ENCODE measurements at places on chromosomes 2 and 18. TPM values are rescaled to one million over a fixed set of nuclear protein-coding genes. Genes with fewer than 3 reads are reported as not detected.

Gene ANO7
- 1.8 TPM for total RNA-seq

DNA sequence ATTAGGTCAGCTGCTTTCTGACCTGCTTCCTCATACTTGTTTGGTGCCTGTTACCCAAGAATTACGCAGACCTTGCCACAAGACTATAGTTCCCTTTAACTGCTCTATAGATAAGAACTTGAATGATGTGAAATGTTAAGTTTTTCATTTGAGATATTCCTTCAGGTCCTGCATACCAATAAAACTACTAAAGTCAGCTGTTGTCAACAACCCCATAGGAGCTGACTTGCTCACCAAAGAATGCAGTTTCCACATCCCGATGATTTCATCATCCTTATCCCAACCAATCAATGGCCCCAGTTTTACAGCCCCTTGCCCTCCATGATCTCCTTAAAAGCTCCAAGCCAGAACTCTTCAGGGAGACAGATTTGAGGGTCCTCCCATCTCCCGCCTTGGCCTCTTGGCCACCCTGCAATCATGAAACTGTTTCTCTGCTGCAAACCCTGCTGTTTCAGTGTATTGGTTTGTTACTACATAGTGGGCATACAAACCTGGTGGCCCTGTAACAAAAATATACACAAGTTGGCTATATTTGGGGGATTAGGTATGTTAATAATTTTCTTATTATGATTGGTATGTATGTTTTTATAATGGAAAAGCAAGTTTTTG lies 396.3 kb upstream of the CHST9 start:
- H3K36me3 ChIP-seq: no peaks in the 10 kb centered on the region
- no peaks in the 10 kb centered on the region for H3K27me3 ChIP-seq
- no peak overlapping the region for H3K27ac ChIP-seq
- no peak for DNase-seq
- no peak overlapping the region for H3K4me3 ChIP-seq

- DNase-seq: no peak
- H3K4me1 ChIP-seq: no peaks in the 10 kb centered on the region
- H3K36me3 ChIP-seq: no peaks in the 10 kb centered on the region
Observed at GRCh38 chr2:63661076-63661475, 72.3 kb downstream of the MDH1 start.

Gene GPR75
- total RNA-seq: 5.8 TPM

Gene DYNAP
- total RNA-seq: not detected

DNA sequence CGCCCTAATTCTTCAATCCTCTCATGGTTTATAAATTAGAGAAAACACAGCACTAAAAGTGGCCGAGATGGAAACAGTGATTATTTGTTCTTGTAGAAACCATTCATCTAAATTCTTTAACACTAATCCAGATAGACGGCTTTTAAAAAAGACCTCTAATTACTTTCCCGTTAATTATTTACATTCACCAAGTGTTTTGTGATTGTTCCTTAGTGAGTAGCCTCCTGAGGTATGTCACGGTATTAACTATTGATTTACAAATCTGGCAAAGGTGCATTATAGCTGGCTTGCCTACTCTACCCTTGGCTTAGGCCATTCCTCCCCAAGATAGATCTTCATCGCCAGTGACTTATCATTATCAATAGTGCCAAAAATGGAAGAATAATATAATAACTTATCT lies 436.4 kb upstream of the ST6GAL2 start:
- no peak overlapping the region for H3K27ac ChIP-seq
- H3K27me3 ChIP-seq: no peaks in the 10 kb centered on the region
- H3K4me1 ChIP-seq: no peaks in the 10 kb centered on the region
- no peak for DNase-seq

- H3K27me3 ChIP-seq: no peaks in the 10 kb centered on the region
- H3K4me1 ChIP-seq: peaks cover 8% of the 10 kb centered on the region
- no peak overlapping the region for H3K4me3 ChIP-seq
- no peak overlapping the region for H3K27ac ChIP-seq
Observed at GRCh38 chr2:6932828-6933227, 15.6 kb downstream of the RNF144A start.

DNA sequence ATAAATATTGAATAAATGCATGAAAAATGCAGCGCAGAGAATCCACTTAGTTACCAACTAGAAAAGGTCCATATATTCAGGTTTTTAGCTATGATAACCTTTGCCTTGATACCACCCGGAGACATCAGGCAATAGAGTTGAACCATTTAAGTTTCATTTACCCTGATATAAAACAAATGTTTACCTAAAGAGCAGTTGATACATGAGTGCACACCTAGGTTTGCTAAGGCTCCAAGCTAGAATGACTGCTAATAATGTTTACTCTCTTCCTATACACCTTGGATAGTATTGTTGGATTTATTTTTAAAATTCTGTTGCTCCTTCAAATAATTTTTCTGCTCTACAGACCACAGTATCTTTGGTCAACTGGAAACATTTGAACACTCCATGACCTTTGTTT lies 1463.6 kb downstream of the LRP1B start:
- H3K36me3 ChIP-seq: no peaks in the 10 kb centered on the region
- no peak overlapping the region for H3K27ac ChIP-seq
- no peak overlapping the region for H3K4me3 ChIP-seq
- DNase-seq: no peak

- H3K27me3 ChIP-seq: no peaks in the 10 kb centered on the region
- H3K4me3 ChIP-seq: no peak overlapping the region
- DNase-seq: no peak
- H3K27ac ChIP-seq: no peak overlapping the region
- H3K36me3 ChIP-seq: no peaks in the 10 kb centered on the region
- H3K4me1 ChIP-seq: peaks cover 7% of the 10 kb centered on the region
Observed at GRCh38 chr2:168907940-168908662, 7.0 kb downstream of the G6PC2 start.

- no peak overlapping the region for H3K4me3 ChIP-seq
- H3K27me3 ChIP-seq: no peaks in the 10 kb centered on the region
- H3K4me1 ChIP-seq: peaks cover 29% of the 10 kb centered on the region
- H3K36me3 ChIP-seq: peaks cover 4% of the 10 kb centered on the region
- H3K27ac ChIP-seq: no peak overlapping the region
Observed at GRCh38 chr2:223826995-223827394, 10.4 kb downstream of the AP1S3 start.

DNA sequence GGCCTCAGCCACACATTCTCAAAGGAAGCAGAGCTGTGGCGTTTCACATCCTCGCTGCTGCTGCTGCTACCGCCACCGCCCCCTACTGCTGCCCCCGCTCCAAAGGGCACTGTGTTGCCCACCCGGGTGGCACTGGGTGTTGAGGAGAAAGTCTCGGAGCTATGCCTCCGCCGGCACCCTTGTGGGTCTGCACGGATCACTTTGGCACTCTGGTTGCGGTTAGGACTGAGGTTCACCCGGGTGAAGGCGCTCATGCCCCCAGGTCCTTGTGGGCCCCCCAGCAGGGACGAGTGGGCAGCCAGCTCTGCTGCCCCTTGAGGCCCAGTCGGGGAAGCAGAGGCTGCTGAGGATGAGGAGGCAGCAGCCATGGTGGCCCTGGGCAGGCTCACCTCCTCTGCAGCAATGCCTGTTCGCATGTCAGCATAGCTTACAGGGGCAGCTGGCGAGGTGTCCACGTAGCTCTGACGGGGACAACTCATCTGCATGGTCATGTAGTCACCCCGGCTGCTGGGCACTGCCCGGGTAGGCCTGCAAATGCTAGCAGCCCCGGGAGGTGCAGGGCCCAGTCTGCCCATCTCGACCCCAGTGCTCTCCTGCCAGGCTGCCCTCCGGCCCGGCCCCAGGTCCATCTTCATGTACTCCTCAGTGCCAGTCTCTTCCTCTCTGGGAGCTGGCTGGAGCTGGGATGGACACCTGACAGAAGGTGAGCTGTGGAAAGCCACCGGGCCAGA lies 4.2 kb downstream of the IRS1 start:
- H3K36me3 ChIP-seq: no peaks in the 10 kb centered on the region
- H3K4me3 ChIP-seq: no peak overlapping the region
- no peaks in the 10 kb centered on the region for H3K27me3 ChIP-seq
- H3K4me1 ChIP-seq: peaks cover 16% of the 10 kb centered on the region
- no peak overlapping the region for H3K27ac ChIP-seq

- H3K4me3 ChIP-seq: no peak overlapping the region
- H3K27me3 ChIP-seq: no peaks in the 10 kb centered on the region
- peaks cover 11% of the 10 kb centered on the region for H3K36me3 ChIP-seq
Observed at GRCh38 chr18:21763846-21764646, 23.5 kb downstream of the MIB1 start.

DNA sequence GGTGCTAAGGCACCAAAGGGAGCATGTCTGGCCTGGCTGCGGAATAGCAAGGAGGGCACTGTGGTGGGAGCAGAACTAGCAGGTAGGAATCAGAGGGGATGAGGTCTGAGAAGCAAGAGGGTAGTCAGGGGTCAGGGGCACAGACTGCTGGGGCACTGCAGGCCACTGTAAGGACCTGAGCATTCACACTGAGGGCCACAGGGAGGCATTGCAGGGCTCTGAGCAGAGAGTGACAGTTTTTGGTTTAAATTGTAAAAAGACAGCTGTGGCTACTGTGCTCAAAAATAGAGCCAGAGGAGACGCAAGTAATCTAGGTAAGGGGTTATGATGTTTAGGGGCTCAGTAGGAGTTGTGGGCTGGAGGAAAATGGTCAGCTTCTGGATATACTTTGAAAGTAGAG lies 41.5 kb downstream of the ARHGAP25 start:
- H3K36me3 ChIP-seq: peaks cover under 1% of the 10 kb centered on the region
- peaks cover 83% of the 10 kb centered on the region for H3K4me1 ChIP-seq
- peak overlapping the region; percentile 79 for H3K4me3 ChIP-seq
- H3K27me3 ChIP-seq: no peaks in the 10 kb centered on the region
- DNase-seq: no peak

DNA sequence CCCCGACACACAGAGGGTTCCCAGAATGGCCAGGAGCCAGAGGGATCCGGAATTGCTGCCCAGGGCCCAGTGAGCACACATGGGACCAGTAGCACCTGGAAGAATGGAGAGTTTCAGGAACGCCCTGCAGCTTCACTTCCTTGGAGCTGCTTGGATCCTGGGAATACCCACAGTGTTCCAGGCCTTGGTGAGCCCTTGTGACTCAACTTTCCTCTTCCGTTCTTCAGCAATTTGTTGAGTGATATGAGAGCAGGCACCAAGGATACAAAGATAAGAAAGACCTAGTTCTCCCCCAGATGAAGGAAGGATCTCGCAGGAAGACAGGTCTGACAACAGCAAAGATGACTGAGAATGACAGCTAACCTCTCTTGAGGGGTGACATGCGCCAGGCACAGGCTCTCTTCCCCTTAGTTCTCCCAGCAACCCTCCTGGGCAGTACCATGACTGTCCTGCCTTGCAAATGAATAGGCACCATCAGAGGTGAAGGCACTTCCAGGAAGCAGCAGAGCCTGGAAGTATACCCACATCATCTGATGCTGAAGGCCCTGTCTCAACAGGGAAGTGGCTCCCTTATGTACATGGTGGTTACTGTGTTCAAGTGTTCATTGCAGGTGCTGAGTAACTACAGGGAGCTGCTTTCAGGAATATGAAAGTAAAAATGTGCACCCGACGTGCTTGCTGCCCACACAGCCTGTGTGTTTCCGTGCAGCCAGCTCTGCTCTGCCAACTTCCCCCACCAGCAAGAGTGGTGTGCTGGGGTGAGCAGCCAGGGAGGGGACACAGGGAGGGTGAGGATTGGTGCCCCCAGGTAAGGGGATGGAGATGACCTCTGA lies 116.2 kb downstream of the STPG4 start:
- peaks cover 48% of the 10 kb centered on the region for H3K4me1 ChIP-seq
- peak overlapping the region; percentile 45 for H3K27ac ChIP-seq
- H3K4me3 ChIP-seq: no peak overlapping the region
- peak; percentile 53 for DNase-seq

DNA sequence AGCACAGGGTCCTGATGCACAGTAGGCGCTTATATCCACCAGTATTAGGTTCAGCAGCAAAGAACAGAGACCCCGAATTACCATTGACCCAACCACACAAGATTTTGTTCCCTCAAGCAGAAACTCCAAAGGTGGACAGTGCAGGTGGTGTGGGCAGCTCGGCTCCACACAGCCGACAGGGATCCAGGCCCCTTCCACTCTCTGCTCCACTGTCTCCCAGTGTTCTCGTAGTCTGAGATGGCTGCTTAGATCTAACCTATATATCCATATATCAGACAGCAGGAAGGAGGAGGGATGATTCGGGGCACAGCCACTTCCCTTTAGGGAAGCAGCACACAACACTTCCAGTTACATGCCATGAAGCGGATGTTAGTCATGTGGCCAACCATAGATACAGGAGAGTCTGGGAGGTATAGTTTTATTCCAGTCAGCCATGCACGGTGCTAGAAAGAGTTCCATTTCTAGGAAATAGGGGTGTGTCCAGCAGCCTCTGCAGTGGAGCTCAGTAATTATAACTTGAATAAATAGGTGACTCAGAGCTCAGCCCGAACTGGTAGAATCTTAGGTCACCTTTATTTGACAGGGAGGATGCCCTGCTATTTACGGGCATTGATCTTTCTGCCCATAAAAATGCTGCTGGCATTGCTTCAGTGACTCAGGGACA lies 158.9 kb downstream of the TWIST2 start:
- no peaks in the 10 kb centered on the region for H3K36me3 ChIP-seq
- no peak for DNase-seq
- no peak overlapping the region for H3K4me3 ChIP-seq
- no peaks in the 10 kb centered on the region for H3K4me1 ChIP-seq
- peaks cover 3% of the 10 kb centered on the region for H3K27me3 ChIP-seq
- no peak overlapping the region for H3K27ac ChIP-seq

- no peak for DNase-seq
- H3K27me3 ChIP-seq: no peaks in the 10 kb centered on the region
- H3K27ac ChIP-seq: no peak overlapping the region
Observed at GRCh38 chr2:12264146-12264545, 452.6 kb upstream of the TRIB2 start.

DNA sequence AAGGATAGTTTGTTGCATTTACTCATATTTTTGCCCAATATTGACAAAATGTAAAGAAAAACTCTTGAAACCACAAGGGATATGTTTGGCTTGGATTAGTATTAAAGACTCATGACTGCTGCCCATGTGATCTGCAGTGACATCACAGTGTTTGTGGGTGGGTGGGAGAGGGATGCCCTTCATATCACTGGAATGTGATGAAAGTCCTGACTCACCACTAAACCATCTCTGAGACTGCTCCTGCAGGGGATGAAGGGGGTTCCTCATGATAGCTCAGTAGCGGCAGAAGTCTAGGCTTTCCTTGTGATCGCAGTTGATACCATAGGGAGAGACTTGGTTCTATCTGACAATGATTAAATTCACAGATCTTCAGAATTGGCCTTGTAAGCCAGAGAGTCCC lies 451.2 kb downstream of the CNTNAP5 start:
- no peak for DNase-seq
- H3K36me3 ChIP-seq: no peaks in the 10 kb centered on the region
- H3K27ac ChIP-seq: no peak overlapping the region
- H3K27me3 ChIP-seq: no peaks in the 10 kb centered on the region
- no peak overlapping the region for H3K4me3 ChIP-seq

GRCh38 chr2:240567872-240568677 lies at the start of gene RNPEPL1:
Gene RNPEPL1, plus strand, starts transcription at chr2:240568484. Its CDS starts 103 bp downstream, at chr2:240568587.
- DNase-seq: peak; percentile 79
- H3K27ac ChIP-seq: peak within 1 kb of the TSS; percentile 75
- H3K27me3 ChIP-seq: no peaks in the 10 kb centered on the region
- peaks cover 54% of the 10 kb centered on the region for H3K4me1 ChIP-seq
- H3K4me3 ChIP-seq: peak within 1 kb of the TSS; percentile 69
- peaks cover 15% of the 10 kb centered on the region for H3K36me3 ChIP-seq

GRCh38 chr18:48713309-48713708 lies 174.5 kb downstream of the CTIF start:
- H3K27me3 ChIP-seq: no peaks in the 10 kb centered on the region
- H3K4me1 ChIP-seq: peaks cover 6% of the 10 kb centered on the region
- no peak for DNase-seq
- no peak overlapping the region for H3K4me3 ChIP-seq

- H3K4me3 ChIP-seq: peak overlapping the region; percentile 55
- DNase-seq: peak; percentile 13
- H3K4me1 ChIP-seq: peaks cover 9% of the 10 kb centered on the region
- no peaks in the 10 kb centered on the region for H3K27me3 ChIP-seq
Observed at GRCh38 chr2:226030369-226030768, 630.9 kb downstream of the NYAP2 start.

Data from B cell (primary cell).